ENCODE measurements at places on chromosomes 5 and 9.
A peak's percentile ranks its signal among the peaks of the same experiment; 100 is the strongest.

DNA sequence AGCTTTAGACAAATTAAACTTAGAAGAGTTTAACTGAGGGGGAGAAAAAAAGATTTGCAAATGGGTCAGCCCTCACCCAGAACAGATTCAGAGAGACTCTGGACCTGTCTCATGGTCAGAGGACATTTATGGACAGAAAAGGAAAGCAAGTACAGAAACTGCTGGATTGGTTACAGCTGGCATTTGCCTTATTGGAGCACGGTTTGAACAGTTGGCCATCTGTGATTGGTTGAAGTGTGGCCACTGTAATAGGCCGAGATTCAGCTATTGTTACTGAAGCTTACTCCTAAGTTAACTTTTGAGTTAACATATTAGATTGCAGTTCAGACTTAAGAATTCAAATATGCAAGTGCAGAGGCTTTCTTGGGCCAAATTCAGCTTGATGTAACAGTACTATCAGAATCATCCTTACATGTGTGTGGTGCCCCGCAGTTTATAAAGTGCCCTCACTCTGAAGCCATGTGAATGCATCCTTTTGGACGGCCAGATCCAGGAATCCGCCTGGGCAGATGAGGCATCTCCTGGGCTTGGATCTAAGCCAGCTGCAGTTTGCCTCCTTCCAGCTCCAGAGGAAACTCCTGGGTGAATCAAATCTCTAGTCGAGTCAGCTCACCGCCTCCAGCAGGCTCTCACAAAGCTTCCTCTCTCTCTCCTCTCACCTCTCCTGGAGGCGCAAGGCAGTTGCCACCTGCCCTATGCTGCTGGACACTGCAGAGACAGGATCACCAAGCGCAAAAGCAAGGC is 165.2 kb downstream of the ADAMTS12 start:
- no peak for DNase-seq

DNA sequence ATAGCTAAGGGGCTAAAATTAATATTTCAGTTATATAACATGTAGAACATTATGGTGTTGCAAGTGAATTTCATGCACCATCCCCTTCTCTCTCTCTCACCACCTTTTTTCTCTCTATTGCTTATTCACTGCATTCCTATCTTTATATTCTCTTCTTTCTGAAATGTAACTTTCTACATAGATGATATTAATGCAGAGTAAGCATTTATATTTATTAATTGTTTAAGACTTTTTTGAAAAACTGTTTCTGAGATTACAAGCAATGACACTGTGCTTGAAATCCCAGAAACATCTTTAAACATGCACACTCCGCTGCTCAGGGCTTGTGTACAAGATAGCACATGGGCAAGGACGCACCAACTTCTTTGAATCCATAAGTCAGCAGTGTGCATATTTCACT is 567.7 kb upstream of the SGCD start:
- DNase-seq: no peak

DNA sequence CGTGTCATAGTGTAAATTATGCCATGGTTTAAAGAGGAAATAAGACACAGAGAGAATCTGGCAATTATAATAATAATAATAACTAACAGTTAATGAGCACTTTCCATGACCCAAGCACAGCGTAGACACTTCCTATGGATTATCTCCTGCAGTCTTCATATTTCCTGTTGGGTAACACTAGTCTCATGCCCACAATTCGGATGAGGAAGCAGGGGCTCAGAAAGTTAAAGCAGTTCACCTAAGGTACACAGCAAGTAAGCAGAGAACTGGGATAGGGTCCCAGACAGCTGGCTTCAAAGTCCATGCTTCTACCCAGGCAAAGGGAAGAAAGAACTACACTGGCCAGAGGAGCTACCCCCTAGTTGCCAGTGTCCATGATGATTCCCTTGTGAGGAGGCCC is 27.9 kb upstream of the TGFBI start:
- DNase-seq: no peak

GRCh38 chr5:141521244-141521781 is 32.4 kb downstream of the PCDHGC5 start:
- DNase-seq: no peak

DNA sequence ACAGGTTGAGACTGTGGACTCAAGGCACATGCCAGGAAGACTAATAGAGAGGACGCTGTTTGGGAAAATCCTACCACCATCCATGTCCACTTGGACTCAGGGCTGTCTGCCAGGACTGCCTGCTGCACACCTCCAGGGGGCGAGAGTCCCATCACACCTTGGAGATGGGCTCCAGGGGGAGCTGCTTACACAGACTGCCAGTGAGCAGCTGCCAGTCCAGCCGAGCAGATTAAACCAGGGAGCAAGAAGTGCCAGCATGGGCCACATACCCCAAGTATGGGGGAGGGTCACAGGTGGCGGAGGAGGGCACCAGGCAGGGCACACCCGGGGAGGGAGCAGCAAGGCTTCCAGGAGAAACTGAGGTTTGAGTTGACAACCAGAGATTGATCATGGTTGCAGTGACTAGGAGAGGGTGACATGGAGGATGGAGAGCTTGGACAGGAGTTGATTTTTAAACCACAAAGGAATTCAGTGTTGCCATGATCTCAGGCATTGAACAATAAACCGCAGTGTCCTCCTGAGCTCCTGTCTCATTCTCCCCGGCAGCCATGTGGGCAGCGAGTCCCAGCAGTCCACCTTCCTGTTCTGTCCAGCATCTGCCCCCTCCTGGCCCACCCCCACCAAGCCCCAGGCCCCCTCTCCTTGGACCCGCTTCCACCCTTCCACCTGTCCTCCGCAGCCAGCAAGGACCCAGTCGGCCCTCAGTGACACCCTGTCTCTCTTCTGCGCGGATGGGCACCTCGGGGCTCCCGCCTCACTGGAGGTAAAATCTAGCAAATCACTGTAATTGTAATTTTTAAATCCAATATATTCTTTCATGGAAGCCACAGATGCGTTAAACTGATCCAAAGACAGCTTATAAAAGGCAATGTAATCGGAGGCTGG is 3.1 kb upstream of the VAV2 start:
- DNase-seq: no peak

DNA sequence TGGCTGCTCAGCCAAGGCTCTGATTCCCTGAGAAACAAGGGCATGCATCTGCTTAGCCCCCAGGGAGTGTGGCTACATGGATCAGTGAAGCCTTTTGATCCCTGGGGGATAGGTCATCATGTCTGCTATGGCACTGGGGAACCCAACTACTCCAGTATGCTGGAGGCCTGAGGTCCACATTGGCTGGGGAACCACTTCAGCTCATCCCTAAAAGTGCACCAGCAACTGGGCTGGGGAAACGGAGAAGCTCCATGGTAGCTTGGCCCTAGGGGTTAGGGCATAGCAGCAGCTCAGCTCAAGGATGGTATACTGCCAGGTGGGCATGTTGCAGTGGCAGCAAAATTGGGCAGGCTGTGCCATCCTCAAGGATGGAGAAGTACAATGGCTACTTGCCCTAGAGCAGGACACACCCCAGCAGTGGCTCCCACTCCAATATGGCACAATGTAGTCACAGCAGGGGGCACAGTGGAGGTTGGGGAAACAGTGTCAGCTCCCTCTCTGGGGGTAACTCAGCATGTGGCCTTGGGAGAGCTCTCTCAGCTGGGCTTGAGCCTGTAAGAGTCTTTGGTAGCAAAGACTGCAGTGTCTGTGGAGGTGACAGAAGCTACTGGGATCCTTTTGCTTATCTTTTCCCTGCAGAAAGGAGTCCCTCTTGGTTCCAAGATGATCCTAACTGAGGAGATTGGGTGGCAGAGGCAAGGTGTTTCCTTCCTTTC is 111.5 kb upstream of the FSTL4 start:
- no peak for DNase-seq

DNA sequence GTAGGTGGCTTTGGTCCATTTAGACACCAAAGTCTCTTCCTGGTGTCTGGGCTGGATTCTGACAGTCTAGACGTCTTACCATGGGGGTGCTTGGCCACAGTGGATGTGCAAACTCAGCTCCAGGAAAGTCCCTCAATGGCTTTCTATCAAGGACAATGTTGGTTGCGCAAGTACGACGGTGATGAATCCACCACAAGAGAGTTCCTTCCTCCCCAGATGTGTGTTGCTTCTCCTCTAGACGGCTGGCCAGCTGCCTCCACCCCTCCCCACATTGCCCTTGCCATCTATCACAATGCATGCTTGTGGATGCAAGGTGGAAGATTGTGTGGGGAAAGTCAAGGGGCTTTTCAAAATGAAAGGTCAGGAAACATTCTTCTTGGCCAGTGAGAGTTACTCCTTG is 89.7 kb upstream of the IRX2 start:
- DNase-seq: no peak

DNA sequence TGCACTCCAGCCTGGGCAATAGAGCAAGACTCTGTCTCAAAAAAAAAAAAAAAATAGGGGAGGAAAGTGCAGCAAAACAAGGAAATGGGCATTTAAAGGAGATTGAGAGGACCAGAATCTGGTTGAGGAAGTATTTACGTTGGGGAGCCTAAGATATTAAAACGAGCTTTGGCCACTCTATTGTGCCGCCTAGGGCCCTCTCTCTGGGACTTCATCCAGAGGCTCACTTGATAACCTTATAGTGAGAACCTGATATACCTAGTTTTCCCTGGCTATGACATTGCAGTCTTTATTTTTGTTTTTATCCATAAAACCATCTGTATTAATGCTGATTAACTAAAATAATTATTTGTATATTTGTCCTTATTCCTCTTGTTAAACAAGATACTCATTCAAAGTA is 213.6 kb downstream of the SAXO1 start:
- no peak for DNase-seq

DNA sequence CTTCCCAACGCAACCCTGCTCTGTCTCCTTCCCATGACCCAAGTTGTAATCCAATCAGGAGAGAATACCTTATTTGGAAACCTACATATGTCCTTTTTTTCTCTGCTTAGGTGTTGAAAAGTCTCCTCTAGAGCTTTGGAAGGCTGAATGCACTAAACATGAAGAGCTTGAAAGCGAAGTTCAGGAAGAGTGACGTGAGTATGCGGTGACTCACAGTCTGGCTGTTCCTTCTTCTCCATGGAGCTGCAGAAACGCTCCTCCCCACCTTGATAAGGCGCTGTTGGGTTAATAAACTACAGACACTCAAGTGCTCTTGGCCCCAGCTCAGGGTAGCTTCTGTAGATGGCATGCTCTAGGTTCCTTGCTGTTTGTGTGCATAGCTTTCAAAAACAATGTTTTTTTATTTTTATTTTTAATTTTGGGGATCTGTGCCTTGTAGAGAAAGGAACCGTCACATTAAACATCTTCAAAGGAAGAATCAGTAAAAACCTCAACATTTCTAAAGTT is 30.7 kb downstream of the RAI14 start:
- DNase-seq: peak; percentile 29

DNA sequence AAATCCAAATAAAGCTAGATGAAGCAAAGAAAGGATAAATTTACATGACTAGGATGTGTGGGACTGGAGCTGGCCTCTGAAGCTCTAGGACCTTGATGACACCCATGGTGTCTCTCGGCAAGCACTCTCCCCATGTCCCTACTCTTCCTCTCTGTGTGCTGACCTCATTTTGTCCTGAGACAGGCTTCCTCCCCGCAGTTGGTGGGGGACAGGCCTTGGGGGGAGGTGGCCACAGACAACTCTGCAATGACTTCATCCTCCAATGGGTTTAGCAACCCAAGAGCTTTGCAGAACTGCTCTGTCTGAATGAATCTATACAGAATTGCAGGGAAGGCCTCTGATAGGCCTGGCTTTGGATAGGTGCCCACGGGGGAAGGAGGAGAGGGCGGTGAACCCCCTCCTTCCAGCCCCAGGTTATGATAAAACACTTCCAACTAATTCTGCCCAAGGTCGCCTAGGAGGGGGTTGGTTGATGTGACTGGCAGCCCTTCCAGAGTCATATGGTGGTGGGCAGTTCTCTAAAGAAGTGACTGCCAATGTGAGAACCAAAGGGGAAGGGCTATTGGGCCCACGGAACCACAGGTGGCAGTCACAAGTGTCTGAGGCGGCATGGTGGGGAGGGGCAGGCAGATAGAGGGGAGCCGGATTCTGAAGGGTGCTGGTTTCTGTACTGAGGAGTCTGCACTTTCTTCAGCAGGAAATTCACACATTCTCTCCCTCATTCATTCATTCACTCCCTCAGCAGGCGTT is 6.0 kb downstream of the SLC6A7 start:
- DNase-seq: no peak

DNA sequence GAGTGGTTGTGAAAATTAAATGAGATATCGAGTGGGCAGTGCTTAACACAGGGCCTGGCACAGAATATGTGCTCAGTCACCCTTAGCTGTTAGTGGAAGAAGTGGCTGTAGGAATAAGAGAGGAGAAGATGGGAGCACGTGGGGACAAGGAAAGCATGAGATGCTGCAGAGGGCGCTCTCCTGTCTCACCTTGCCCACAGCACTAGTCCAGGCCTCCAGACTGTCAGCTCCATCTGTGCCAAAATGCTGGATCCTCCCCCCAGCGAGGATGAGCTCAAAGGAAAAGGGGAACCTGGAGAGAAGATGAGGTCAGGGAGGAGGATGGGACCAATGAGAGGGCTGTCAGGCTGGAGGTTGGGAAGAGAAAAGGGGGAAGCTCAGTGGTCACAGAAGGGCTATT is 12.5 kb downstream of the ARAP3 start:
- DNase-seq: no peak

GRCh38 chr5:73938280-73938937 is 312.4 kb downstream of the ARHGEF28 start:
- DNase-seq: no peak

- no peak for DNase-seq
Measured at GRCh38 chr5:103587185-103587748, 24.7 kb upstream of the NUDT12 start.

GRCh38 chr5:150624334-150625163 is 15.9 kb upstream of the SYNPO start:
- DNase-seq: peak; percentile 32

DNA sequence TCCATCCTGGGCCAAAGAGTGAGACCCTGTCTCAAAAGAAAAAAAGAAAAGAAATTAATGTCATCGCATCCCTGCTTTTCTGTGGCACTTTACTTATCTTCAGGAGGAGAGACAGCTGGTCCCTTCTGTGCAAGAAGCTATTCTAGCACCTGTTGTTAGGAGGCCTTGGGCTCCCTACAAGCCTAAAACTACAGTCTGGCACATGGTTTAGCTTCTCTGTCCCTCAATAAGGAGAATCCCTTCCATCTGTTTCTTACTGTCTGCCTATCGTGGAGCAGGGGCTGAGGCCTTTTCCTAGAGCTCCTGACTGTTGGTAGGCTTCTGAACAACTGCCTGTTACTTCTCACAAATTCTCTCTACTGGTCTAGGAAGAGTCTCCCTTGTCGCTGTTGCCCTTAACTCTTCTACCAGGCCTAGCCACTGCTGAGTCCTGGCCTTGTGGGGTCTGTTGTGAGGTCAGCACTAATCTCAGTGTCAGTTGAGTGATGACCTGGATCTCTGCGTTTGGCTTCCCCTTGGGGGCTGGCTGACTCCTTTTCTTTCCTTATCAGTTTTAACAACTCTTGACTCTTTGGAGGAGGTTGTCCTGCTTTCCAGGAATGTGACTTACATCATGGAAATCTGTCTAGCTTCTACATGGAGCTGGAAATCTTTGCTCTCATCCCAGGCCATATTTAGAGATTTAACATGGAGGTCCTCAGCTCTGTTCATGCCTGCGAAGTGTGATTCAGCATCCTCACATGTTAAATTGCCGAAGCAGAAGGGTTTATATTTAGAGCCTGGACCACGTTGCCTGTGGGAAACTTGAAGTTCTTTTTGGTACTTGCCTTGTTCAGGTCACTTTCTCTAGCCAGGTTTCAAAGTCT is 5.7 kb upstream of the GARNL3 start:
- DNase-seq: no peak

- DNase-seq: no peak
Measured at GRCh38 chr5:142006363-142007236, 6.2 kb downstream of the GNPDA1 start.

GRCh38 chr9:116789081-116789480 is 102.0 kb downstream of the TRIM32 start:
- DNase-seq: no peak

GRCh38 chr9:106799152-106799551 is 63.8 kb upstream of the ZNF462 start:
- no peak for DNase-seq
